Jurkat, Clone E6-1 (cell line): ENCODE measurements at places on chromosomes 1 and 21.

DNA sequence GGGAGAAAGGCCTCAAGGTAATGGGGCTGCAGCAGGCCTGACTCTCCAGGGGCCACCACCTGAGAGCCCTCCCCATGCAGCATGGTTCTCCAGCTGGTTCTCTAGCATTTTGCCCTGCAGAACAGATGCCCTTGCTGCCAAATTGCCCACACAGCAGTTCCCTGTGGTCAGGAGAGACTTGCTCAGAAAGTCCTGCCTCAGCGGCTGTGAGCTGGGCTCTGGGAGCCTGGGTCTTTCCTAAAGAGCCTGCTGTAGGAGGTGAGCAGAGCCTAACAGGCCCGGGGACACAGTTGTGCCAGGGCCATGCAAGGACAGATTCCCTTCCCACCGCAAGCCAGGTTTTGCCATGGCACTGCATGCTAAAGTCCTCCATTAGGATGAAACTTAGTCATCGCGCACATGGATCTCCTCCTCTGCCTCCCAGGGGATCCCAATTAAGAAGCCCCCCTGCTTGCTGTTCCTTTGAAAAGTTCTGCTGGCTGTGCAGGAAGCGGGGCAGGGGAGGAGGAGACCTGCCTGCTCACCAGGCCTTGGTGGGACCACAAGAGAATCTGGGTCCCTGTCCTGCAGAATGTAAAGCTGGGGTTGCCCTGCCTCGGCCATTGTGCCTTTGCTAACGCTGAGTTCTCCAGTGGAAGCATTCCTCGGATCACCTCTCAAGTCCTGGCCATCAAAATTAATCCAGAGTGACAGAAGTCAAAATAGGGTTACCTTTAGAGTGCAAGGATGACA, 21.4 kb downstream of the TEX35 start:
- DNase-seq: no peak

DNA sequence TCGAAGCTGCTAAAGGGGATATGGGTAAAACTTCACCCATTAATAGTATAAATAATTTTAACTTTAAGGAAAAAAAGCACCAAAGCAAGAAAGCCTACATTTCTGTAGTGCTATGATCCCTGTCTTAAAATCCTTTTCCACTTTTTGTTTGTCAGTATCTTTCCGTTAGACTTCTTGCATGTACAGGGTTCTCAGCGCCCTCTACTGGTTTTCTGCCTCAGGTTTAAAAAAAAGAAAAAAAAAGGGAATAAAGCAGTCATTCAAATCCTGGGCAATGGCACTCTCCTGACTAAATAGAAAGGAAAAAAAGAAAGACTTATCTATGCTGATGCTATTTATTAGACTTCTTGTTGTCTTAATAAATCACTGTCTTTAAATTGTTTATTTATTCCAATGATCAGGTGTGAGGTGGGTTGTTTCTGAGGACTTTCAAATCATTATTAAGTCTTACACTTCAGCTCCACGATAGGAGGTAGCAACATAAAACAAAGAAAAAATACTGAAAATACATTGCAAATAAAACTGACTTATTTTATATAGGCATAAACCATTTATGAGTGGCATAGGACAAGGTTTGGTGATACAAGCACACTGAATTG, 475.4 kb upstream of the NR5A2 start:
- DNase-seq: peak; percentile 83

DNA sequence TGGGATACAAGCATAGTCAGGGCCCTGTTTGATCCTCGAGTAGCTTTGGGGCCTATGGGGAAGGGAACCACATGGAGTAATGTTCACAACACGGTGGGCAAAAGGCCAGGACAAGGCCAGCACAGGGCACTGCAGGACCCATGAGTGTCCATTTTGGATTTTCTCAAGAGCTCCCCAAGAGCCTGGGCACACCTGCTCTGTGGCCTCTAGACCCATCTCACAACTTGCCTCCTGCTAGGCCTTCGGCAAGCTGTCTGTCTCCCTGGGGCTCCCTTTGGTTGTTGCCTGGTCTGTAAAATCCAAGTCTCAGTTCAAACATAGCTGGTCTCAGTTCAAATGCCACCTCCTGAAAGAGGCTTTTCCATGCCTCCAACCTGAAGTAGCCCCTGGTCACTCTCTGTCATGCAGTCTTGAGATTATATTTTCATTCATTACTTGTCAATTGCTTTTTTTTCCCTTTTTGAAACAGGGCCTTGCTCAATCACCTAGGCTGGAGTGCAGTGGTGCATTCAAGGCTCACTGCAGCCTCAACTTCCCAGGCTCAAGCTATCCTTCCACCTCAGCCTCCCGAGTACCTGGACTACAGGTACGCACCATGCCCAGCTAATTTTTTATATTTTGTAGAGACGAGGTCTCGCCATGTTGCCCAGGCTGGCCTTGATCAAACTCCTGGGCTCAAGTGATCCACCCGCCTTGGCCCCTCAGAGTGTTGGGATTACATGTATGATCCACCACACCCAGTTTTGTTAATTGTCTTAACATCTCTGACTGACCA, 107.4 kb downstream of the MATN1 start:
- no peak for DNase-seq

DNA sequence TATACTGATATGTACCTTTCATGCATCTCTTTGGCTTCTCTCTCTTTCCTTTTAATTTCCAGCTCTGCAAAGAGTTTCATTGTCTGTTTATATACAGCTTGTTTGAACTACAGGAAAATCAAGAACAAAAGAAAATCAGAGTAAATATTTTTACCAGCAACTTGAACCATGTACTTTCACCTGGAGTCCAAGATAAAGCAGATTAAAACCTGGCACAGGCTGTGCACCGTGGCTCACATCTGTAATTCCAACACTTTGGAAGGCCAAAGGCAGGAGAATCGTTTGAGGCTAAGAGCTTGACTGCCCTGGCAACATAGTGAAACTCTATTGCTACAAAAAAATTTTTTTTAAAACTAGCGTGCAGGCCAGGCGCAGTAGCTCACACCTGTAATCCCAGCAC, 27.6 kb downstream of the DNAJC8 start:
- no peak for DNase-seq

GRCh38 chr1:96309783-96310182, 411.8 kb upstream of the PTBP2 start:
- DNase-seq: no peak

GRCh38 chr1:234499119-234499942, 20.4 kb upstream of the TARBP1 start:
- peak; percentile 81 for DNase-seq

DNA sequence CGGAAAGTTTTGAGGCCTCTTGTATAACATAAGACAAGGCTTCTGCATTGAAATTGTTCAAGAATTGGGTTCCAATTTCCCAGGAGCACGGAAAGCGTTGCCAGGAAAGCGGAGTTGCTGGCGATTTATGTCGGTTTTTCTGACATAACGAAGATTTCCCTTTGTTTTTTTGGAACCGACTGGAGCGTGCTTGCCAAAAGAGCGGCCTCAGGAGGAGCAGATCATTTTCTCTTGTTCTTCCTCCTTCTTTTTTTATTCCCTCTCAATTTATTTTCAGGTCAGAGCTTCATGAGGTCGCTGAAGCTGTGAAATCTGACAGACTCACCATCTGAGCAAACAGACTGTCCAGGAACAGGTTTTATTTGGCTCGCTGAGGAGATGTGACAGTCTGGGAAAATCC, 275.5 kb downstream of the CAMTA1 start:
- no peak for DNase-seq

- no peak for DNase-seq
Observed at GRCh38 chr1:154178013-154178412, 13.9 kb downstream of the TPM3 start.

DNA sequence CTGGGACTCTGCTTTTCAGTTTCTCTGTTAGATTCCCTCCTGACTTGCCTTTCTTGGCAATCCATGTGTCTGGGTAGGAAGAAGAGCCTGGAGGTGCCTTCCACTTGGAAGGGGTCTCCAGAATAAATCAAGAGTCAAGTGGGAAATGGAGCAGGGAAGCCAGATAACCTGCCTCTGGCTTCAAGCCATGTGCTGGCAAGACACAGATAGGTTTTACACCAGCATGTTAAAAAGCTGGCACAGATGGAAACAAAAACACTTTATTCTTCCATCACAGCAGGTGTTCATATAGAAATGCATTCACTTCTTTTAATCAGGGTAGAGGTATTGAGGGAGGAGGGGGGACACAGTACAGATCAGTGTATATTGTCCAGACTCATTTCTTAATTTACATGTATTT, 356.9 kb upstream of the RUNX1 start:
- no peak for DNase-seq

DNA sequence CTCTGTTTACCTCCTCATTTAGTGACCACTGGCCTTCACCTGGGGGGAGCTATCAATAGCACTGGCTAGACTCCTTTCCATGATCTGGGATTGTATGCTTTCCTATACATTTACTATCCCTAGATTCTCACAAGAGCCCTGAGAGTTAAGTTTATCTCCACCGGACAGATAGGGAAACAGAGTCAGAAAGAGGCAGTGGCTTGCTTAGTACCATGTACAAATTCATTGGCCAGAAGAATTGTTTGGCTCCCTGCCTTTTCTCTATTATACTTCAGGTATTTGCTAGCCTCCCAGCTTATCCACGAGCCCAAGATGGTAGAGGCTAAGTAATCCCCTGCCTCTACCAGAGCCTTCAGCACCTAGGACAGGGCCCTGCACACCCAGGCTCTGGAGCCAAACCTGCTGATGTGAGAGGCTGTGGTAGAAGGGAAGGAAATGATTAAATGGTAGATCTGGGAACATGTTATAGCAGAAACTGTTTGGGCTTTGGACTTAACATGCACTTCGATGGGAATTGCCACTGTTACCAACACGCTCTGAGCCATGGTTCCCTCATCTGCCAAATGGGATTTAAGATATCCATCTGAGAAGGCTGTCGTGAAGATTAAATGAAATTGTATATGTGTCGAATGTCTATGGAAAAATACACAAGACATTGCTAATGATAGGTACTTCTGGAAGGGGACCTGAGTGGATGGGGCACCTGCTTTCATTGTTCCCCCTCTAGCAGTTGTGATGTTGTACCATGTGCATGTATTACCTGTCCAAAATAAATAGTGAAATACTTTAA, 3.1 kb upstream of the BLACAT1 start:
- DNase-seq: peak; percentile 39

- DNase-seq: no peak
Observed at GRCh38 chr1:225847610-225848009, 34.6 kb downstream of the TMEM63A start.

DNA sequence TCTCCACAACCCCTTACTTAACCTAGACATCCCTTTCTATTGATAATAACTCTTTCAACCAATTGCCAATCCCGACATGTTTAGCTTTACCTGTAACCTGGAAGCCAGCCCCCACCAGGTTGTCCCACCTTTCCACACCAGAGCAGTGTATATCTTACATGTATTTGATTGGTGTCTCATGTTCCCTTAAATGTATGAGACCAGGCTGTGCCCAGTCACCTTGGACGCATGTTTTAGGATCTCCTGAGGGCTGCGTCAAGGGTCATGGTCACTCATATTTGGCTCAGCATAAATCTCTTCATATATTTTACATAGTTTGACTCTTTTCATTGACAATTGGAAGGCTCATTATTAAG, 5.3 kb upstream of the SLC19A1 start:
- no peak for DNase-seq

- DNase-seq: no peak
Observed at GRCh38 chr1:234647245-234647644, 37.3 kb upstream of the IRF2BP2 start.

- DNase-seq: peak; percentile 54
Observed at GRCh38 chr1:167090314-167090942, at the start of gene GPA33. Gene GPA33 (minus strand): TSS chr1:167090377. CDS start chr1:167090287, 90 bp downstream.

DNA sequence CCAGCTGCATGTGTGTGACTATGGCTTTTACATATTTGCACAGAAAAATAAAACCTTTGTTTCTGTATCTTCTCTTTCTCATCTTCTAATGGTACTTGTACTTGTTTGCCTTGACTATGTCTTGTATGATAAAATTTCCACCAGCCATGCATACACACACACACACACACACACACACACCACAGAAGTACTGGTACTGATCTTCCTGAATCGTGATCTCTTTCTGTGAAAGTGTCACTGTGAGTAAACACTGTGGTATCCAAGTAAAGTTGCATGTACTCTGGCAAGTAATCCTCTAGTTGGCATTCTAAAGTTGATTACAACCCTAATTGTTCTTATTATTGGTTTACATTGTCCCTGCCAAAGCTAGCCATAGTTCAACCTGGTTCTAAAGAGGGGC, 176.7 kb downstream of the CRB1 start:
- no peak for DNase-seq

GRCh38 chr1:162361349-162361748, 15.3 kb downstream of the SPATA46 start:
- no peak for DNase-seq
